ENCODE measurements at places on chromosomes 13 and 19.

DNA sequence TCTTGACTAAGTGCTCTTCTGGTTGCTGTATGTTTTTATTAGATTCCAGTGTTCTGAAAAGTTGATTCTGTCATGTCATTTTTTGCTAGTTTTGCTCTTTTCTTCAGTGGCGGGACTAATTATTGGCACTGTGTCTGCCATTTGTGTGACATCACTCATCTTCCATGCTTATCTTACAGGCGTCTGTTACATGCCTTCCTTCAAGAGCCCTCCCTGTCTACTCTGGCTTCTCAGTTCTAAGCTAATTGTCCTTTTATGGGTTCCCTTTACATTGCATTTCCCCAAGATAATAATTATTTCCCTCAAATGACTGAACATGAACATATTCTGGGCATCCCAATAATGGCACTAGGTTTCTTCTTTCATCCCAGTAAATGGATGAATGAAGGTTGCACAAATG is 459.1 kb downstream of the DCT start:
- no peak for DNase-seq

GRCh38 chr19:19529783-19530422 is 1.2 kb downstream of the YJEFN3 start:
- no peak for DNase-seq

DNA sequence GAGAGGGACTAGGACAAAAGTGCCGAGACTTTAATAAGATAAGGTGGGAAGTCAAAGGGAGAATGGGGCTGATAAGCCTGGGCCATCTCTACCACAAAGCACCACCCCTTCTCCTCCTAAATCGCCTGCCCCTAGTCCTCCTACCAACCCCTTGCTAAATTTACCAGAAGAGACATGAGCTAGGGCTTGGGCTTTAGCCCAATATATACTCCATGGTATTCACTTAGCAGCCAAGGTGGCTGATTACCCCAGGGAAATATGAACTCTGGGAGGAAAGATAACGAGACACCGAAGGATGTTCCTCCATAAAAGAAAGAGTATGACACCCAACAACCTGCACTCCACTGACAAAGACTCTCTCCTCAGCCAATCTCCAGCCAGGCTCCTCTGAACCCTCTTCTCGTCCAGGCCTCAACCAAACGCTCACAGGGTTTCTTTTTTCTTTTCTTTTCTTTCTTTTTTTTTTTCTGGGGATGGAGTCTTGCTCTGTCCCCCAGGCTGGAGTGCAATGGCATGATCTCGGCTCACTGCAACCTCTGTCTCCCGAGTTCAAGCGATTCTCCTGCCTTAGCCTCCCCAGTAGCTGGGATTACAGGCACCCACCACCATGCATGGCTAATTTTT is 610.2 kb downstream of the UQCRFS1 start:
- DNase-seq, result no peak

DNA sequence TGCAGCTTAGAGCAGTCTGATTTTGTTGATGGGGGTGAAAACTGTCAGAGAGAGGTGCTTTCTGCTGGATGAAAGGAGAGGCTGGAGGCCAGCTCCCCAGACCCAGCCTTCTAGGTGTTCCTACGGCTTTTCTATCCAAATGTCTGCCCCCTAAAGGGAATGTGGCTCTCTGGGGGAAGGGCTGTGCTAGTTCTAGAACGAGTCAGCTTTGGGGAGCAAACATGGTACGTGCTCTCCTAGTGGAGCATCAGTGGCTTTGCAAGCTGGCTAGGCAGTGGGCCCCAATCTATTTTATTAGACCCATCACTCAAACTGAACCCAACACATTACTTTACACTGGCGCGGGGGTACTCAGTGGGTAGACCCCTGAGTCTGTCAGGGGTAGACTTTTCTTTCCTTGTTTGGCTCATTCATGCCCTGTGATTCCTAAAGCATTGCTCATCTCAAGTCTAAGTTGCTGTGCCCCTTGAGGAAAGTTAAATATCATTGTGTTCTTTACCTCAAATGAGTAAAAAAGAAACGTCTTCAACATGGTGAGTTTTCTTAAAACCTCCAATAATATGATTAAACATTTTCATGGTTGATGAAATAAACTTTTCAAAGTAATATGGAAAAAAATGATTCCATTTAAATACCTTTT is 254.9 kb downstream of the DLEU7 start:
- DNase-seq, result no peak

DNA sequence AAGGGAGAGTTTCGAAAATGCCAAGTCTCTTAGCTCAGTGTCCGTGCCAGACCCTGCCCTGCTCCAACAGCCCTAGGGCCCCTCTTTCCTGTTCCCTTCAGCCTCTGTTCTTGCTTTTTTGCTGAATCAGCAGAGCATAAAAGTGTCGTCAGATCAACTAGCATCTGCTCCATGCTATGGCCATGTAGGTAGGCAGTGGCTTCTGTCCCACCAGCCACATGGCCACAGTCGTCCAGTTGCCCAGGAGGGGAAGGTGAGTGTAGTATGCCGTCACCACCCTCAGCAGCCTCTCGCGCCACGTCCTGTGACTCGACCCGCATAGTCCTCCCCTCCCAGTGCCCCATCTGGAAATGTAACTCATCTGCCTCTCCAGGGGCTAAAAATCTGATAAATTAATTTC is 50.9 kb upstream of the ATP11A start:
- no peak for DNase-seq

- no peak for DNase-seq
Observed at GRCh38 chr19:17206736-17207581, 8.2 kb upstream of the USE1 start.

DNA sequence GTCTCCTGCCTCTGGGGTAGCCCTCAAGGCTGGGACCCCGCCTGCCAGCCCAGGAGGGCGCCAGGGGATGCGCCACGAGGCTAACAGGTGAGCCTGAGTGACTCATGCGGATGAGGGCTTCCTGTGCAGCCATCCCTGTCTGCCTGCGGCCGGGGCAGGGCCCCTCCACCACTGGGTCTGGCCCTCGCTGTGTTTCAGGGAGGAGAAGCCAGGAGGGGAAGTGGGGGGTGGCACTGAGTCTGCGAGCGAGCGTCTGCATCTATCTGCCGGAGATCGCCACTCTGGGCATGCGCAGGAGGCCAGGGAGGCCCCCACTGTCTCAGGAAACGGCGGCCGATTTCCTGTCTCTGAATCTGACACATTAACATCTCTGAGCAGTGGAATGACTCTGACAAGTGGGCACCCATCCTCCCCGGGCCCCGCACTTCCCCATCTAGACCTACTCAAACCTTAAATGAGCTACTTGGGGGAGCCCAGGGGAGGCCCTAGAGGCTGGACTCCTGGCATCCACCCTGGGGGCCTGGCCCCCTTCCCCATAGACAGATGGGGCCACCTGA is 19.7 kb downstream of the RFX1 start:
- DNase-seq, result peak; percentile 98

- no peak for DNase-seq
Observed at GRCh38 chr19:5705552-5705951, 14.4 kb downstream of the LONP1 start.

GRCh38 chr13:111623208-111623607 is 302.8 kb downstream of the TEX29 start:
- no peak for DNase-seq

GRCh38 chr13:80131204-80131603 is 209.7 kb downstream of the SPRY2 start:
- DNase-seq, result no peak

- no peak for DNase-seq
Observed at GRCh38 chr19:17348700-17349099, 11.3 kb downstream of the GTPBP3 start.

DNA sequence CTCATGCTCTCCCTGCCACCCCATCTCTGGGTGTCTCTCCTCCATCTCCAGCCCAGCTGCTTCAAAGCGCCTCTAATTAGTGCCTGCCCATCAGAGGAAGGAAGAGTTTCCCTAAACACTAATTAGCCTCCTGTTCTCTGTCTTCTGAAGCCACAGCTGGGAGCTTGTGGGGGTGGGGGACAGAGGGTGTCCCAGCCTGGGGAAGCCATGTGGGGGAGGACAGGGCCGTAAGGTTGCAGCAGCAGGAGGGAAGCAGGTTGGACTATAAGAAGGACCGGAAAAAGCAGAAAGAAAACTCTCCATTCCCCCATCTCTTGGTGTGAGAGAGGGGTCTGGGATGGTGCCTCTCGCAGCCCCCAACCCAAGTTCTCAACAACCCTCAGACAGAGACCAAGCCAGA is 26.2 kb downstream of the SLC8A2 start:
- no peak for DNase-seq

GRCh38 chr13:113166266-113166665 is 7.8 kb downstream of the PROZ start:
- DNase-seq, result no peak

GRCh38 chr19:13884726-13885591 is 8.0 kb downstream of the NANOS3 start:
- DNase-seq, result no peak

Data from activated naive CD4-positive, alpha-beta T cell treated with anti-CD3 and anti-CD28 coated beads, Interleukin-2, amount 50 U/mL, for 16 hours (primary cell).